ENCODE measurements at places on chromosomes 1 and 21.

- DNase-seq = no peak
Measured at GRCh38 chr1:33346927-33347649, 26.2 kb upstream of the A3GALT2 start.

DNA sequence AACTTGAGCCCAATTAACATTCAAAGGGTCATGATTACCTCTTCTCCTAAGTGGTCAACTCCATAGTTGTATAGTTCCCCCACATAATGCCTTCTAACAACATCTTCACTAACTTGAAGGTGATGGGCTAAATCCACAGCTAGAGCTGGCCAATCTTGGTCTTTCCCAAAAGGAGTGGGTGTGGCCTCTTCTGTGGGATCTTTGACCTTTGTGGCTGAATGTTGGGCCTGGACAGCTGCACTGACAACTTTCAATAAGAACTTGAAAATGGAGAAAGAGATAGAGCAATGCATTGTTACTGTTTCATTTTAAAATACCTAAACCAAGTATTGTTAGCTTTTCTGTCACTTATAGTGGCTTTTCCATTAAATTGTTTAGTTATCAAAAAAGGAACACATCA is 59.2 kb downstream of the IARS2 start:
- DNase-seq = no peak

- peak; percentile 67 for DNase-seq
Measured at GRCh38 chr1:200488375-200489165, 78.7 kb upstream of the ZNF281 start.

GRCh38 chr1:89179343-89179742 is 3.5 kb upstream of the GBP7 start:
- no peak for DNase-seq

DNA sequence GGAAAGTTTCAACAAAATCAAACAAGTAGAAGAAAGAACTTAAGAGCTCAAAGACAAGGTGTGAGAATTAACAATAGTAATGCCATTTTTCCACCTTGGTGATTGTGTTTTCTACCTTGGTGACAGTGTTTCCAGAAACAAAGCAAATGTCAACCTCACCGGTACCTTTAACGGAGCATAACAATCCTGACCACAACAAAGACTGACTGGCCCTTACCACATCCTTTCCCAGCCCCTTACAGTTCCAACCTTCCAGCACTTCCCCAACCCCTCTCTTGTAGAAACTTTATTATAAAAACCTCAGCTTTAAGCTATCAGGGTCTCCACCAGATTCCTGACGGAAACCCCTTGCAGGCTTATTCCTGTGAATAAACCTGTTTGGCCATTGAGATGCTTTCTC is 16.7 kb downstream of the STYXL2 start:
- no peak for DNase-seq

DNA sequence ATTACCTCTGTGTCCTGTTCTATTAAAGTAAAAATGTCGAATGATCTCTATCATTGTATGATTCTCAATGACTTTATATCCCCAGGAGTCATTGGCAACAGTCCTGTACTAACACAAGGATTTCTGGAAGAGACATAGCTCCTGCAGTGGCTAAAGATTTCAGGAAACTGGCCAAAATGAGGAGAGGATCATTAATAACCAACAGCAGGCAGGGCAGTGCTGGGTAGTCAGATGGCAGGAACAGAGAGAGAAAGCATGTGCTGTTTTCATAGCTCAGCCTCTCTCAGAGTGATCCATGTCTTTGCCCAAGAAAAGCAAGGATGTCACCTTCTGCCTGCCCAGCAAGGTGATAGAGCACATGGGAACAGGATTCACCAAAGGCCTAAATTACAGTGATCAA is 604.7 kb upstream of the PLXNA2 start:
- DNase-seq = no peak

DNA sequence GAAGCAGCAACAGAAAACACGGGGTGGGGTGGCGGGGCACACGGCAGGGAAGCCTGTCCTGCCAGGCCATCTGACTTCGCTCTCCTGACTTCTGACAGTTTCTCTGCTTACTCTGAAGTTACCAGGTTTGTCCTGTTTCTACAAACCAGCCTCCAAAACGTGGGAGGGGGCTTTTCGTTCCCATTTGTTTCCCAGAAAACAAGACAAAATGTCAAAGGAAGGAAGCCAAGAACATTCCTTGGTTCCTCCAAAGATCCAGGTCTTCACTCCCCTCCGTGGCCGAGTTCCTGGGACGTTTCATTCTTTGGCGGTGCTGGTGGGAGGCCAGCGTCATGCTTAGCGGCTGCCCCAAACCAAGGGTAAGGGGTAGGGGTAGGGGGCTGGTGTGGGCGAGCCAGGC is 49.6 kb downstream of the MEGF6 start:
- no peak for DNase-seq

DNA sequence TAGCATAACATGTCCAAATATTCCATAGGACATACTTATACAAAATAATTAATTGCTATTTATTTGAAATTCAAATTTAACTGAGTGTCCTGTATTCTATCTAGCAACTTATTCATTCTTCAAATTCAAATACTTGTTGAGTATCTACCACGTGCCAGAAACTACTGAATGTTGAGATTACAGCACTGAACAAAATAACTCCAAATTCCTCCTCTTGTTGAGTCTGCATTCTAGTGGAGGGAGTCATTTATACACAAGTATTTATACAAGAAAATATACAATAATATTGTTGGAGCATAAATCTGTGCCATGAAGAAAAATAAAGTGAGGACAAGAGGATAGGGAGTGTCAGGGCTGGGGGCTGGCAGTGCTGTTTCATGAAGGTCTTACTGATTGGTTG is 43.7 kb upstream of the CDC42BPA start:
- DNase-seq = no peak

- no peak for DNase-seq
Measured at GRCh38 chr21:32329331-32329730, 30.7 kb downstream of the MRAP start.

- no peak for DNase-seq
Measured at GRCh38 chr1:15736892-15737261, 819 bp downstream of the SLC25A34 start.

DNA sequence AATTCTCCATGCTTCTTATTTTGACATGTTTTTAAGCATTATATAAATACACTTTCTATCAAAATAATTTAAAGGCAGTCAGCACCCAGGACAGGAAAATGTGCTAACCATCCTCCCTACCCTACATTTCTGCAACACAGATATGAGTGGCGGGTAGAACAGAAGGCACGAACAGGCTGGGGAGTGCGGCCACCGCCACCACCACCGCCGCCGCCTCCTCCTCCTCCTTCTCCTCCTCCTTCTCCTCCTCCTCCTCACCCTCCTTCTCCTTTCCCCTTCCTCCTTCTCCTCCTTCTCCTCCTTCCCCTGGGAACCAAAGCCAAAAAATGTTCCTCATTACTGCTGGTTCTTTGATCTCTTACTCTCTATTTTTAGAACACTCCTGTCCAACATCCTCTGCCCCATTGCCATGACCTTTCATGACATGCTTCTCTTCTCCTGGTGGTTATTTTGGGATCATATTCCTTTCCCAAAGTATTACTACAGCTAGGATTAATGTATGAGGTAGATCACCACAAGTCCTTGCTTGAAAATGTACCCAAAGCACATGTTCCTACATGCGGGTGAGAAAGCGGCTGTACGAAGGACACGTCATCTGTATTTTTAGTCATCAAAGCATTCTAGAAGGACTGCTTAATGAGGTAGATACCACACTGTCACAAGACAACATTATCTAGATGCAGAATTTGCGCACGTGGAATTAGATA is 24.5 kb upstream of the CCN1 start:
- DNase-seq = no peak

GRCh38 chr1:33321178-33321577 is 280 bp upstream of the A3GALT2 start:
- DNase-seq = no peak

DNA sequence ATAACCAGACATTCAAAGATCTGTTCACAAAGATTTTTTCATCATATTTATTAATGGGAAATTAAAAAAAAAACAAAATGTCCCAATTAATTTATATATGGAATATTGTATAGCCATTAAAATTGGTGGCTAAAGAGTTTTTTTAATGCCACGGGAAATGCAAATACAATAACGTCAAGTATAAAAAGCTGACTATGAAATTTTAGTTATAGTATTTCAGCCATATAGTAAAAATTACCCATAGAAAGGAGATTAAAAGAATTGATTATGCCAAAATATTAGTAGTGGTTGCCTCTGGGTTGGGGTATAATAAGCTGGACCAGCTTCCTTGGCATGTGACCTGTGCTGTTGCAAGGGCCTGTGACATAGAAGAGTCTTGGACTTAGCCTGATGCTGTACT is 78.8 kb downstream of the KCTD3 start:
- DNase-seq = no peak

GRCh38 chr21:41717573-41718330 is 49.1 kb downstream of the RIPK4 start:
- no peak for DNase-seq

- no peak for DNase-seq
Measured at GRCh38 chr1:94094469-94095111, 26.4 kb downstream of the ABCA4 start.

DNA sequence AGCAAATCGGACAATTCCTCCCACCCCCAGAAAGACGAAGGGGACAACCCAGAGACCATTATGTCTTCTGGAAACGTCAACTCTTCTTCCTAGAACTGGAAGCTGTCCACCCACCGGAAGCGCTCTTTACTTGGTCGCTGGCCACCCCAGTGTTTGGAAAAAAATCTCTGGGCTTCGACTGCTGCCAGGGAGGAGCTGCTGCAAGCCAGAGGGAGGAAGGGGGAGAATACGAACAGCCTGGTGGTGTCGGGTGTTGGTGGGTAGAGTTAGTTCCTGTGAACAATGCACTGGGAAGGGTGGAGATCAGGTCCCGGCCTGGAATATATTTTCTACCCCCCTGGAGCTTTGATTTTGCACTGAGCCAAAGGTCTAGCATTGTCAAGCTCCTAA is 3.2 kb downstream of the S1PR1 start:
- DNase-seq = no peak

GRCh38 chr1:227068883-227069282 is 128.8 kb downstream of the COQ8A start:
- no peak for DNase-seq

GRCh38 chr1:110049801-110050601 is 15.6 kb downstream of the STRIP1 start:
- no peak for DNase-seq

- DNase-seq = no peak
Measured at GRCh38 chr21:44881198-44881872, 7.8 kb upstream of the PTTG1IP start.

DNA sequence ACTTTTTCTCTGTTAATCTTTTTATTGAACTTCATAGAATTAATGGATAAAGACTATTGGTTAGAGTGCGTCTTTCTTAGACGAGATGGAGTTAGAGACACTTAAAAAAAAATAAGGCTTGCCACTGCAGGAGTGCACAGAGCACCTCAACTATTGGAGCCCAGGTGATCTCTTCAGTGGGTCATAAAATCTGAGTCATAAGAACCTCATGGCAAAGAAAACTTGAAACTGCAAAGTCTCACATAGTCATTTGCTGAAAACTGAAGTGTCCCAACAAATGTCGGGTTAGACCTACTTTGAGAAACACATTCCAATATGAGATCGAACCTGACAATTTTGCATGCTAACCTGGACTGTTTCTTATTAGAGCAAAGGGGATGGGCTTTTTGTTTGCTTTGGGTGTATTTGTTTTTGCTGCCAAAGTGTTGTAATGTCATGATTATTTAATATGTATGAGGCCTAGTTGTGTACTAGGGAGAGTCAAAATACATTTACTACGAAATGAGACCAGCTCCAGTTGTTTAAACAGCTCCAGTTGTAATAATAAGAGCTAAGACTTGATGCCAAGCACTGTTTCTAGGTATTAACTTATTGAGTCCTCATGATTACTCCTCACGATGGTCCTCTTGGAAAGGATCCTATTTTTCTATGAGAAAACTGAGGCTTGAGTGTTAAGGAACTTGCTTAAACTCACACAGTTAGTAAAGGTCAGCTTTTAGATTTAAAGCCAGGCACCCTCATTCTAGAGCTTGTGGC is 65.1 kb downstream of the DDR2 start:
- no peak for DNase-seq

DNA sequence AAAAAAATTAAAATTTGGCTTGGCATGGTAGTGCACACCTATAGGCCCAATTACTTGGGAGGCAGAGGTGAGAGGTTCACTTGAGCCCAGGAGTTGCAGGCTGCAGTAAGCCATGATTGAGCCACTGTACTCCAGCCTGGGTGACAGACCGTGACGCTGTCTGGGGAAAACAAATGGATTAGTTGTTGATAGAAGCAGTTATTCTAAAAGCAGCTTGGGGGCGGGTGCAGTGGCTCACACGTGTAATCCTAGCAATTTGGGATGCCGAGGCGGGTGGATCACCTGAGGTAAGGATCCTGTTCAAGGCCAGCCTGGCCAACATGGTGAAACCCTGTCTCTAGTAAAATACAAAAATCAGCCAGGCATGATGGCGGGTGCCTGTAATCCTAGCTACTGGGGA is 40.3 kb downstream of the KIF1B start:
- DNase-seq = no peak

GRCh38 chr1:37410815-37411214 is 63.6 kb upstream of the ZC3H12A start:
- DNase-seq = no peak

GRCh38 chr1:202076050-202076511 is 46.6 kb upstream of the GPR37L1 start:
- peak; percentile 37 for DNase-seq

DNA sequence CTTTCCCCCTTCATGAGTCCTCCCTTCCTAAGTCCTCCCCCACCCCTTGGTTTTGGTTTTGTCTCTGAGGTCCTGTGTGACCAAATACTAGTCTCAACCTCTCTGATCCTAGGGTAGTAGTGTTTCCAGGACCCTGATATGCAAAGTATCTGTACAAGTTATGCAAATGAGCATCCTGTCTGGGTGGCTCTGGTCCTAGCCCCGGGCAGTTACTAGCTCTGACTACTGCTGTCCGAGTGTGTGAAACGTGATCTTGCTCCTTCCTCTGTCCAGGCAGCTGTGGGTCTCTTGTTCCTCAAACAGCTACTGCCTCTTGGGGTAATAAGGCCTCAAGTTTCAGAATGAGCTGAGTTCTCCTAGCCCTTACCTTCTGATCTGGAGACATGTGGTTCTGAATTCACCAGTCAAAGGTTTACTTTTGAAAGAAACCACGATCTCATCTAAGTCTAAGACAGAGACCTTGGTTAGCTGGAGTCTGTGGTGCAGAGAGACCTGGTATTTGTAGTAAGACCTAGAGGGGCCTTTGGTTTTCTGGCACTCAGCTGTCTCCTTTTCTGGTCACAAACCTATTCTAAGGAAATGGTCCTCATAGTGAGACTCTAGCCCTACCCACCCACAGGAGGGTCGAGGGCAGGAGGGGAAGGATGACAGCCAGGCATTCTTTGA is 31.0 kb upstream of the IL19 start:
- no peak for DNase-seq
